Central memory CD8-positive, alpha-beta T cell (primary cell): ENCODE measurements at places on chromosomes 11 and 22.

- DNase-seq = no peak
Observed at GRCh38 chr11:34302046-34302921, 55.5 kb downstream of the ABTB2 start.

- DNase-seq = no peak
Observed at GRCh38 chr11:135033540-135033939, 621.5 kb upstream of the B3GAT1 start.

DNA sequence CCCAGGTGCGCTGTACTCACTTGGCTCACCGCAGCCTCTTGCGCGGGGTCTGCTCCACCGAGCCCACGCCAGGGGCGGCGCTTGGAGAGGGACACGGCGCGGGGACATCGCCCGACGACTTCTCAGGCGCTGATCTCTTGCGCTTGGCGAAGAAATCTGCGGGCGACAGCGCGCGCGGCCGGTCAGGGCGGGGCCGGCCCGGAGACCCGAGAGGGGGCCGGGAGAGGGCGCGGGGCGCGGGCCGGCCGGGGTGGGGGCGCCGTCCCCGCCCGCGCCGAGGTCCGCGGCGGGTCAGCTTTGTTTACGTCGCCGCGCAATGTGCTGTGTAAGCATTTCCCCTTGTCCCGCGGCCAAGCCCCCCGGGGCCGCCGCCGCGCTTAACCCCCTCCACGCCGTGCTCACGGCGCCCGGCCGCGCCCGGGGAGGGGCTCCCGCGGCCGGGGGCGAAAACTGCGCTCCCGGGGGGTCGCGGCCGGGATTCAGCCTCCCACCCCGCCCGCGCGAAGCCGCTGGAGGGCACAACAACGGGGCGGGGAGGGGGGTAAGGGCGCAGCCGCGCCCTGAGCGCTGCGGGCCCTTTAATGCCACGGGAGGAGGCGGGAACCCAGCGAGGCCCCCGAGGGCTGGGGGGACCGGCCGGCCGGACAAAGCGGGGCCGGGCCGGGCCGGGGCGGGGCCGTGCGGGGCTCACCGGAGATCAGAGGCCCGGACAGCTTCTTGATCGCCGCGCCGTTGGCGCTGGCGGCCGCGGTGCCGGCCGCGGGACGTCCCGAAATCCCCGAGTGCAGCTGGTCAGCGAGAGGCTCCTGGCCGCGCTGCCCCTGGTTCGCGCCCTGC, 1.4 kb downstream of the CDKN1C start:
- DNase-seq = no peak

GRCh38 chr11:124402326-124402922, 3.6 kb upstream of the OR8B3 start:
- no peak for DNase-seq

- DNase-seq = no peak
Observed at GRCh38 chr11:70671611-70672010, 273.3 kb downstream of the CTTN start.

DNA sequence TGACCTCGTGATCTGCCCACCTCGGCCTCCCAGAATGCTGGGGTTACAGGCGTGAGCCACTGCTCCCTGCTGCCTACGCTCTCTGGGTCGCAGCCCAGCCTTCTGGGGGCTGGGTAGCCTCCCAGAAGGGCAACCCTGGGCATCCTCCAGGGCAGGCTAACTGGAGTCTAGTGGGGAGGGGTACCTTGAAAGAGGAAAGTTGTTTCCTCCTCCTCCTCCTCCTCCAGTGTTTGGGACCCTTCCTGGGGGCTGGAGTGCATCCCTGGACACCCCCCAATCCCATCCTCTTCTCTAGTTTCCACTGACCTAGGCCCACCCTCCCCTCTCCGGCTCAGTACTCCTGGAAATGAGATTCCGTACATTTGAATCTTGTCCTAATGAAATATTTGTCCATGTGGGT, 1.3 kb downstream of the PNPLA3 start:
- no peak for DNase-seq

GRCh38 chr22:22593964-22594656, 35.0 kb upstream of the PRAME start:
- DNase-seq = no peak

- DNase-seq = no peak
Observed at GRCh38 chr22:39593066-39593930, 22.7 kb downstream of the CACNA1I start.

DNA sequence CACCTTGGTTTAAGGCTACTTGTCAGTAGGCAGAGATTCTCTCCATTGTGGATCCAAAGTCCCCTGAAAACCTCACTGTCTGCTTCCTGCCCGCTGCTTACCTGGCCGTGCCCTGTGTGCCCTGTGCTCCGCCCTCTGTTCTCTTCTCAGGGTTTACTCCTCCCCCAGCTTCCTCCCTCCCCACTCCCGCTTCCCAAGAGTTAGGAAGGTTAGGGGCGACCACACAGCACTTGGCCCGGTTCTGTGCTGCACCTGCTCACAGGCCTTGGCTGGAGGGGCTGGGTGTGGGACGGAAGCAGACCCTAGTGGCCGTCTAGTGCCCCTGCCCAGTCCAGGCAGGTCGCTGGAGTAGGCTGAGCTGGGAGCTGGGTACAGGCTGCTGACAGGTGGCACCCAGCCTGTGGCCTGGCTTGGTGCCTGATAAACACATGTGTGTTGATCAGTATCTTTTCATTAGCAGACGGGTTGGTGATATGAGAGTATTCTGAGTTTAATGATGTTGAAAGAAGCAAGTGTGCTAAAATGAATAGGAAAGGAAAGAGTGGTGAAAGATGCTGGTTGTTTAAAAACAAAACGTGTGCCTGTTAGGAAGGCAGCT, 40.5 kb downstream of the GRAMD4 start:
- DNase-seq = no peak

DNA sequence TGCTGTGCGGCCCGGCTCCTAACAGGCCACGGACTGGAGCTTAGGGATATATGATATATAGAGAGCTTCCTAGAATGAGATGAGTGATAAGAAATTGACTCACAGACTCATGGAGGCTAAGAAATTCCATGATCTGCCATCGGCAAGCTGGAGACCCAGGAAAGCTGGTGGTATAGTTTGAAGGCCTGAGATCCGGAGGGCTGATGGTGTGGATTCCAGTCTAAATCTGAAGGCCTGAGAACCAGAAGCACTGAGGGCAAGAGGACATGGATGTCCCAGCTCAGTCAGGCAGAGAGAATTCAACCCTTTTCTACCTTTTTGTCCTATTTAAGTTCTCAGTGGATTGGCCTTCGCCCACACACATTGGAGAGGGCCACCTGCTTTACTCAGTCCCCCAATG, 564.8 kb downstream of the TBC1D22A start:
- DNase-seq = no peak

DNA sequence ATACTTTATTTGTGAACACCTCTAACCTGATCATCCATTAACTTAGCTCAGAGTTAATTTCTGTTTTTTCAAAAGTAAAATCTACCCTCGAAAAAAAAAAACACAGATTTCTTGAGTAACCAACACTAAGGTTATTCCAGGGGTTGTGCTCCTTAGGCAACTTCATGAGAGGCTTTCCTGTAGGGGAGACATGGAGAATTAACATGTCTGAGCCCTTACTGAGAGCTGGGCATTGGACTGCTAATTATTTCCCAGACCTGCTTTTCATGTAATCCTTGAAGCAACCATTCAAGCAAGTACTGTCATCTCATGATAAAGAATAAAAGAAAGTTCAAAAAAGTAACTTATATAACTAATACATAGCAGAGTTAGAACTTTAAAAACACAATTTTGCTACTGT, 13.5 kb upstream of the UPB1 start:
- DNase-seq = no peak

DNA sequence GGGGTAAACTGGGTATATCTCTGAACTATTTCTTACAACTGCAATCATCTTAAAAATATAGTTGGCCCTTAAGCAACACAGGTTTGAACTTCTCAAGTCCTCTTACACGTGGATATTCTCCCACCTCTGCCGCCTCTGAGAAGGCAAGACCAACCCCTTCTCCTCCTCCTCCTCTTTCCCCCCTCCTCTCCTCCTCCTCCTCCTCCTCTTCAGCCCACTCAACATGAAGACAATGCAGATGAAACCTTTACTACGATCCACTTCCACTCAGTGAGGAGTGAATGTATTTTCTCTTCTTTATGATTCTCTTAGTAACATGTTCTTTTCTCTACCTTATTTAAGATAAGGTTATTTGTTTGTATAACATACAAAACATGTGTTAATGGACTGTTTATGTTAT, 20.0 kb downstream of the SHANK2 start:
- no peak for DNase-seq

- DNase-seq = no peak
Observed at GRCh38 chr11:73260127-73260457, 12.0 kb upstream of the P2RY6 start.

DNA sequence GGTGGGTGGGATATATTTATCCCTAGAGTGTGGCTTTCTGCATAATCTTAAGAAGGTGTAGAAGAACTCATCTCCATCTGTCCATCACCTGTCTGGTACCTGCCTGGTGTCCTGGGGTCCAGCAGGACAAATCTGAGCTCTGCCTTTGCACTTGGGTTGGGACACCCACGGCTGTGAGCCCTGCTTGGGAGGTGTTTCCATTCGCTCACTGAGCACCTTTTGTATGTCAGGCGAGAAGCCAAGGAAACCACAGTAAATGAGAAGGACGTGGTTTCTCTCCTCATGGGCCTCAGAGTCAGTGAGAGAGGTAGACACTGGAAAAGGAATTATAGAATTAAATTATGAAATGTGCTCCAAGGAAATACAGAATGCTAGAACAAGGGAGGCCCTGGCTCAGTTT, 555.9 kb downstream of the MIAT start:
- no peak for DNase-seq

- DNase-seq = no peak
Observed at GRCh38 chr11:106491751-106492150, 414.3 kb downstream of the AASDHPPT start.

DNA sequence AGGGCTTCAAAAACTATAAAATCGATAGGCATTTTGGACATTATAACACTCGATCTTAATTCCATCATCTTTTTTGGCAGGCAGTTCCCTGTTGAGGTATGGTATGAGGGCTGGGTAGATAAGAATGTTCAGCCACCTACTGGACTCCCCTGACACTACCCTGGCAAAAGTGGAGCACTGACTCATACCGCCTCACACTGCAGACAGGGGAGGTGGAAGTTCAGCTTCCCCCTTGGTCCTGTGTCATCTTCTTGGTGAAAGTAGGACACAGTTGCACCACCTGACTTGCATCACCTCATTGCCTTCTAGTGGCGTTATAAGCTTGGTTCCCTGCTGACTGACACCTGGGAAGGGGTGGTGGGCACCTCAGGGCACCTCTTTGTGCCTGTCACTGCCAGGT, 30.4 kb downstream of the PAAF1 start:
- DNase-seq = no peak
